H9 (cell line): ENCODE measurements at places on chromosomes 5 and 9. TPM values are rescaled to one million over a fixed set of nuclear protein-coding genes. Genes with fewer than 3 reads are reported as not detected.

Gene PAPPA
- total RNA-seq = 0.17 and 0.29 TPM in 2 replicates

Gene TCOF1
- total RNA-seq = 128 and 133 TPM in 2 replicates

- no peak for DNase-seq
- H3K4me1 ChIP-seq = no peaks in the 10 kb centered on the region
- H3K27ac ChIP-seq = no peak overlapping the region
Observed at GRCh38 chr5:147688656-147689356, 93.7 kb downstream of the JAKMIP2 start.

GRCh38 chr5:38596981-38597380, 40.5 kb upstream of the LIFR start:
- H3K27ac ChIP-seq = no peak overlapping the region
- no peak for DNase-seq
- no peak overlapping the region for H3K4me3 ChIP-seq
- no peaks in the 10 kb centered on the region for H3K27me3 ChIP-seq
- peaks cover 3% of the 10 kb centered on the region; the same call in 1 of the 2 replicates for H3K4me1 ChIP-seq

DNA sequence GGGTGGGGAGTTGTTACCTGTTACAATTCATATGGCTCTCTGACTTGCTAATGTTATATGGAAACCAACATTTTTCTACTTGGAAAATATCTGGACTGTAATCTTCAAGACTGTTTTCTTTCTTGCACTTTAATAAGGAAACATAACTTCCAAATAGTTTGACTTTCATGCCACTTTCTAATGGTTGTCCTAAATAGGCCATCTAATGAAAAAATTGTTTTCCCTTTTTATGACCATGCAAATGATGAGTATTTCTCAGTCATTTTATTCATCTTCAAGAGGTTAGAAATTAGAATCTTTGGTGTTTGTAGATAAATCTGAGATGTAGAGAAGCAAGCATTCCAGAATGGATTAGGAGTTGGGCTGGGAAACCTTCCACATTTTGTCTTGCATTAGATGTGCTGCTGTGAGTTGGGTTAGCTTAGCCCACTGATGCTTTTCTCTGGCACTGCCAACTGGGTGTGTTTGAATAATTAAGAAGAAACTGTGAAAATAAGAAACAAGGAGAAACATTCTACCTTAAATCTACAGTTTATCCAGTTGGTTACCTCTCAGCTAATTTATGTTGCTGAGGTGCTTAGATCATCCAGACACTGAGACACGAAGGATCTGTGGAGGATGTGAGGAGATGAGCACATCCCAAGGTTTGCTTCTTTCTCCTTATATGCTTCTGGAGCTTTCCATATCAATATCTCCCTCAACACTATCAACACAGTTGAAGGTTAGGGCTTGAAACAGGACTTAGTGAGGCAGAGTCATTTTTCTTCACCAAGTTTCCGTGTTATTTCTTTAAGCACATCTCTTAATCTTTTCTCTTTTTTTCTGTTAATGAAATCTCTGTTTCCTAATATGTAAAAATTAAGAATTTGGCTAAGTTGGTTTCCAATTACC, 2.7 kb downstream of the RASGRF2 start:
- DNase-seq = no peak
- peak overlapping the region; percentile 17 for H3K4me3 ChIP-seq
- no peaks in the 10 kb centered on the region; the same call in none of the 2 replicates for H3K27me3 ChIP-seq

DNA sequence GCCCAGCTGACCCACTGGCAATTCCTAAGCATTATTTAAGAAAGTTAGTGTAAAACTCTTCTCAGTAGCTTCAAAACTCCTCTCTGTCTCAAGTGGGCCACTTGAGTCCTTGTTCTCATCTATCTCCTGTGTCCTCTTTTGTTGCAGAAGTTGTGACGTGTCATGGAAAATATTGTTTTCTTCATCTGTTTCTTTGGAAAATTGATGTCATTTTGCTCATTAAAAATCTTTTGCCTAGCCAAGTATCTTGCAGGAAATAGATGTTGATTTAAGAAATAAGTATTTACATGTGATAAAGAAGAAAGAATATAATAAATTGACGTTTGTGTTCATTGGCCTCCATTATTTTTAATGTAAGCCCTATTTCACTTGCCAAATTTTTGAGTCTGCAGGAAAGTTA, 1158.4 kb upstream of the SEMA6A start:
- H3K4me3 ChIP-seq = no peak overlapping the region
- no peak overlapping the region for H3K27ac ChIP-seq
- H3K4me1 ChIP-seq = no peaks in the 10 kb centered on the region
- no peaks in the 10 kb centered on the region for H3K27me3 ChIP-seq
- DNase-seq = no peak

DNA sequence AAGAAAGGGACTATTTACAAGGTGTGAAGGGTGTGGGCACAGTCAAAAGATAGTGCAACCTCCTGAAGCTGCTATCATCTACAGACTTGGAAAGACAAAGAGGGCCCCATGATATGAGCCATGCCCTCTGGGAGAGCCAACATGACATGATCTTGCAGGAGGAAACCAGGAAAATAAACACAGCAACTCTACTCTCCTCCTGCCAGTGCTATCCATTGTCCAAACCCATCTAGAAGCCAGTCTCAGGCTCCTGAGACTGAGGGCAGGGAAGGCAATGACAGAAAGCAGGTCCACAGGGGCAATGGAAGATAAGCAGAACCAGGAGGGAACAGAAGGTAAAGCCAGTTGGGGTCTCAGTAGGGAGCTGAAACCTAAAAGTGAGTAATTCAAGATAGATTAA, 37.1 kb downstream of the PLPP1 start:
- no peak overlapping the region for H3K4me3 ChIP-seq
- no peak for DNase-seq
- H3K27me3 ChIP-seq = no peaks in the 10 kb centered on the region
- peaks cover 5% of the 10 kb centered on the region; the same call in 1 of the 2 replicates for H3K4me1 ChIP-seq

DNA sequence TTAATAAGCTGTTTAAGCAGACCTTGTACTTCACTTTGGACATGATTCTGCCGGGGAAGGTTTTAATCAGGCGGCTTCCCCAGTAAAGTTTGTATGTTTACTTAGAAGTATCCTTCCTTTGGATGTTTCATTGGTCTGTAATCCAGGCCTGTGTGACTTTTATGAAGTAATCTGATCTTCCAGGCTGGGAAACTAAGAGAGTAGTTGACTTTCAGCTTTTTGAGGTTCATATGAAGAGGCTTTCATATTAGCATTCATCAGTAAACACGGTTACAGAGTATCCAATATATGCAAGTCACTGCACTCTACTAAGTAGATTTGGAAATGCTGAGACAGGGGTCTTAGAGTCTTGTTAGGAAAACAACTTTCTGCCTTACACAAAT, 1.1 kb downstream of the DNAJC21 start:
- H3K4me1 ChIP-seq = no peaks in the 10 kb centered on the region; the same call in 1 of the 2 replicates
- peaks cover 31% of the 10 kb centered on the region for H3K36me3 ChIP-seq
- H3K4me3 ChIP-seq = peak overlapping the region; percentile 98
- H3K27me3 ChIP-seq = no peaks in the 10 kb centered on the region
- no peak for DNase-seq

DNA sequence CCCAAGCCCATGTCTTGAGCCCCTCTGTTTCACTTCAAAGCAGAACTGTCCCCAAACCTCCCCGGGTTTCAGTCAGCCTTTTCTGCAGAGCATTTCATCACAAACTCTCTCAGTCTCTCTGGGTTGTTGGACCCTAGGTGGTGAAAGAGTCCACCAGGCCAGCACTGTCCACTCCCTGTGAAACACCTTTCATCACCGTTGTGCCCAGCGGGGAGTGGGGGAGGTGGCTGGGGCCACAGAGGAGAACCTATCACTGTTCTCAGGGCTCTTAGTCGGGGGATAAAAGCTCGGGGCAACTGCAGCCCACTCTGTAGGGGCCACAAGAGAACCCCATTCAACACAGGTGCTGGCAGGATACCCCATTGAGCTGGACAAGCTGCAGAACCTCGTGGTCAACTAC, 5.4 kb upstream of the RABL6 start:
- DNase-seq = no peak
- no peak overlapping the region for H3K27ac ChIP-seq
- H3K4me1 ChIP-seq = no peaks in the 10 kb centered on the region; the same call in 1 of the 2 replicates

Gene HSPA9
- total RNA-seq = 397 and 399 TPM in 2 replicates

DNA sequence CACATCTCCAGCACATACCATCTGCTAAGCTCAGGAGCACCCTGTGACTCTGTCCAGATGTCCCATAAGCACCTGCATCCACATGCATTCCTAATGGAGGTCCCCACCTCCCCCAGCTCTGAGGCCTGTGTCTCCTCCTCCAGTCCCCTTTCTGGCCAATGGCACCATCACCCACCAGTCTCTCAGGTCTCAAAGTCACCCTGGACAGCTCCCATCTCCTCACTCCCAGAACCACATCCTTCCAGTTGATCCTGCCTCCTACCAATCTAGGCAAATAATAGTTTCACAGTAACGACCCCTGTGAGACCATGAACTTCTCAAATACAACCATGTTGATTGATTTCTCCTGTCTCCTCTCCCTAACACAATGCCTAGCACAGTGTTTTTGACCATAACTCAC, 40.1 kb downstream of the GGTA1 start:
- no peak overlapping the region; the same call in 2 of the 3 replicates for H3K4me3 ChIP-seq
- DNase-seq = no peak
- no peaks in the 10 kb centered on the region for H3K36me3 ChIP-seq
- H3K27me3 ChIP-seq = no peaks in the 10 kb centered on the region
- no peaks in the 10 kb centered on the region; the same call in 1 of the 2 replicates for H3K4me1 ChIP-seq
- H3K27ac ChIP-seq = no peak overlapping the region

- H3K36me3 ChIP-seq = no peaks in the 10 kb centered on the region
- no peaks in the 10 kb centered on the region for H3K27me3 ChIP-seq
- no peak for DNase-seq
- peaks cover 8% of the 10 kb centered on the region; the same call in 1 of the 2 replicates for H3K4me1 ChIP-seq
Observed at GRCh38 chr5:170254056-170254455, 21.3 kb downstream of the C5orf58 start.

Gene ARSI
- total RNA-seq = 1.3 and 1.7 TPM in 2 replicates

Gene PCDHGC4
- 4.0 and 4.3 TPM in 2 replicates for total RNA-seq

GRCh38 chr5:168318240-168318639, 26.8 kb downstream of the WWC1 start:
- no peaks in the 10 kb centered on the region for H3K4me1 ChIP-seq
- no peak for DNase-seq
- no peaks in the 10 kb centered on the region; the same call in 1 of the 2 replicates for H3K36me3 ChIP-seq
- H3K4me3 ChIP-seq = no peak overlapping the region
- no peak overlapping the region for H3K27ac ChIP-seq
- no peaks in the 10 kb centered on the region for H3K27me3 ChIP-seq

- no peaks in the 10 kb centered on the region; the same call in 1 of the 2 replicates for H3K4me1 ChIP-seq
- no peak for DNase-seq
- no peak overlapping the region for H3K27ac ChIP-seq
- H3K4me3 ChIP-seq = no peak overlapping the region
Observed at GRCh38 chr9:72646061-72646460, 124.7 kb downstream of the TMC1 start.

DNA sequence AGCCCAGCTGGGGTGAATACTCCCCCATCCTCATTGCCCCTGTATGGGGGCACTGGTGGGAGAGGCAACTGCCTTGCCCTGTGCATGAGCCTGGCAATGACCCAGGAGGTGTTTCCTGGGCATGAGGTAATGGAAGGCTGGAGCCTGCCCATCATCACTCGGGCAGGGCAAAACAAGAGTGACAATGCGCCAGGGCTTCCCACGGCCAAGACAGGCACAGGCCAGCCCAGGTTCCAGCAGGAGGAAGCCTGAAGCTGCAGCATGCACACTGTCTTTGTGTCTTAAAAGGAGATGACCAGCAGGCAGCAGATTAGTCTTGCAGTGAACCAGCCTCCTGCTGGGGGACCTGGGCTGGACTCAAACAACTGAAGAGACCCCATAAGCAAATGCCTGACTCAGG, 92.2 kb upstream of the SMIM23 start:
- DNase-seq = peak; percentile 6
- H3K27me3 ChIP-seq = no peaks in the 10 kb centered on the region
- H3K4me3 ChIP-seq = no peak overlapping the region
- no peak overlapping the region for H3K27ac ChIP-seq
- no peaks in the 10 kb centered on the region; the same call in 1 of the 2 replicates for H3K4me1 ChIP-seq
- H3K36me3 ChIP-seq = no peaks in the 10 kb centered on the region

- no peak for DNase-seq
- no peaks in the 10 kb centered on the region for H3K4me1 ChIP-seq
- H3K27ac ChIP-seq = no peak overlapping the region
- H3K36me3 ChIP-seq = 0 out of 2 replicates have a peak, but pooled peaks cover 5% of the 10 kb centered on the region
Observed at GRCh38 chr5:112686675-112687074, 51.0 kb upstream of the APC start.

- no peak overlapping the region for H3K4me3 ChIP-seq
- H3K27me3 ChIP-seq = no peaks in the 10 kb centered on the region
- H3K4me1 ChIP-seq = no peaks in the 10 kb centered on the region; the same call in 1 of the 2 replicates
- H3K36me3 ChIP-seq = no peaks in the 10 kb centered on the region
Observed at GRCh38 chr9:75803130-75803529, 87.3 kb upstream of the PCSK5 start.

Gene FOXI1
- total RNA-seq = not detected in 2 replicates

Gene PCDHB7
- 0.42 and 0.52 TPM in 2 replicates for total RNA-seq

- H3K4me3 ChIP-seq = no peak overlapping the region
- no peaks in the 10 kb centered on the region for H3K4me1 ChIP-seq
- no peak overlapping the region for H3K27ac ChIP-seq
- no peak for DNase-seq
- no peaks in the 10 kb centered on the region for H3K36me3 ChIP-seq
Observed at GRCh38 chr9:86521322-86521721, 167.1 kb upstream of the TUT7 start.

GRCh38 chr9:35826071-35826701, 2.3 kb downstream of the FAM221B start:
- no peaks in the 10 kb centered on the region for H3K36me3 ChIP-seq
- DNase-seq = peak; percentile 46
- H3K4me3 ChIP-seq = peak overlapping the region; percentile 38; the same call in 2 of the 3 replicates

DNA sequence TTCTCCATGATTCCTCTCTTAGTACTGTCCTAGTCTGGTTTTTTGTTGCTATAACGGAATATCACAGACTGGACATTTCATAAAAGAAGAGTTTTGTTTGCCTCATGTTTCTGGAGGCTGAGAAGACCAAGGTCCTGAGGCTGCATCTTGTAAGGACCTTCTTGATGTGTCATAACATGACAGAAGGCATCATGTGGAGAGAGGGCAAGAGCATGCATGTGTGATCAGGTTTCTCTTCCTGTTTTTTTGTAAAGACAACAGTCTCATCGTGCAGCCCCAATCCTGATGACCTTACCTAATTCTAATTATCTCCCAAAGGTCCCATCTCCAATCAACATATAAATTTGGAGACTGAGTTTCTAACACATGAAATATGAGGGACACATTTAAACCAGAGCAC, 108.4 kb downstream of the MSX2 start:
- H3K27me3 ChIP-seq = no peaks in the 10 kb centered on the region
- no peaks in the 10 kb centered on the region for H3K4me1 ChIP-seq
- H3K4me3 ChIP-seq = no peak overlapping the region
- H3K27ac ChIP-seq = no peak overlapping the region
- no peak for DNase-seq

Gene MLANA
- total RNA-seq = not detected in 2 replicates

DNA sequence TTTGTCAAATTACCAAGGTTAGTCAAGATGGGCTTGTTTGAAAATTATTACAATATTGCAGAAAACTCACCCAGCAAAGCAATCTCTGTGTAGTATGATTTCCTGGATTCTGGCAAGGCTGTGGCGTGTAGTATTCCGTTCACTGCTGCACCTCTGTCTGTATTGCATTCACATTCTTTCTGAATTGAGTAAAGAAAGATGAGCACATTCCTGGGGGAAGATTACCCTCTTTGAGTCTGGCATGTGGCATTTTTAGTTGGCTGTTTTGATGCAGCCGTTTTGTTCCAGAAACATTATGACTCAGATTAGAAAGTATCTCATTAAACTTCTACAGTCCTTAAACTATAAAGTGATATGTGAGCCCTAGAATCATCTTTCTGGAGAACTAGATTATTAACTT, 197.7 kb downstream of the TENT4A start:
- H3K27ac ChIP-seq = no peak overlapping the region
- no peaks in the 10 kb centered on the region for H3K27me3 ChIP-seq
- no peak overlapping the region for H3K4me3 ChIP-seq

Gene NUTM2G
- 0.48 and 0.57 TPM in 2 replicates for total RNA-seq

GRCh38 chr5:10446490-10446889, 4.8 kb downstream of the ROPN1L start:
- peaks cover 4% of the 10 kb centered on the region; the same call in 1 of the 2 replicates for H3K4me1 ChIP-seq
- no peak overlapping the region for H3K27ac ChIP-seq
- H3K4me3 ChIP-seq = no peak overlapping the region
- no peaks in the 10 kb centered on the region; the same call in 1 of the 2 replicates for H3K27me3 ChIP-seq
